ENCODE measurements at places on chromosomes 12 and 14. TPM values are rescaled to one million over a fixed set of nuclear protein-coding genes. Genes with fewer than 3 reads are reported as not detected.

DNA sequence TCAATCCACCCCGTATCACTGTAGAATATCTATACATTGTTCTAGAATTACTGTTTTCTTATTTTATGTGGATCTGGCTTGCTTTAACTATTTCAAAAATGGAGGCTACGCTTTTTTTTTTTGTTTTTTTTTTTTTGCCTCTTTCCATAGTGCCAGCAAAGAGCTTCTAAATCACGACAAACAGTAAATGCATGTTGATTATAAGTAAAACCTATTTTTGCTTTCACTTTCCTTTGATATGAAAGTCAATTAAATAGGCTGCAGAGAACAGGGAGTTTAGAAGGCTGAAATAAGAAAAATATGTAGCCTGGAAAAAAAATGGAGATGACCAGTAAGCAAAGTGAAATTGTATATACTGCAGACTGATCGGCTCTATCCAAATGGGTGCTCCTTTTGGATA lies 112.3 kb upstream of the AMIGO2 start:
- DNase-seq, result no peak
- peak overlapping the region; percentile 38 for H3K4me3 ChIP-seq
- no peaks in the 10 kb centered on the region for H3K36me3 ChIP-seq
- H3K27ac ChIP-seq, result peak overlapping the region; percentile 42
- H3K27me3 ChIP-seq, result no peaks in the 10 kb centered on the region

DNA sequence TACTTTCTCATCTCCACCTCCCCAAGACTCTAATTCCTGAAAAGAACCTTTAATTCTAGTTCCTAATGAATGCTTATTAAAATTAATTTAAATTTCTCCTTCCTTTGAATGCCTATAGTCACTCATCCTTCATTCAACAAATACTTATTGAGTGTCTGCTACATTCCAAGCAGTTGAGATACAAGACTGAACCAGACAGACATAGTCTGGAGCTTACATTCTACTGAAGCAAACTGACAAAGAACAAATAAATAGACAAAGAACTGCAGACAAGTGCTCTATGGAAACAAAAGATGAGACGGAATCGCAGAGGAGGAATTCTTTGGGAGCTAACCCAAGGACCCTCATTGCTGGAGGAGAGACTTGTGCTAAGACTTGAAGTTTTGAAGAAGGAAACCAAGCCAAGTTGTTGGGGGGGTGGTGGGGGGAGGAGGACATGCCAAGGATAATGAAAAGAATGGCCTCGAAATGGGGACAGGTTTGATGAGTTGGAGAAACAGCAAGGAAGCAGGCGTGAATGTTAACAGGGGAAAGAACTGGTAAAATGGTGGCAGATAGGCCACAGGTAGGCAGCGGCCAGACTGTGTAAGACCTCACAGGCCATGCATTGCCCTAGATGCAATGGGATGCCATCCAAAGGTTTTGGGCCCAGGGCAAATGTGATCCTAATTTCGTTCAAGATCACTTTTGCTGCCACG lies 9.7 kb upstream of the TDG start:
- peak overlapping the region; percentile 75 for H3K27ac ChIP-seq
- peaks cover 20% of the 10 kb centered on the region for H3K36me3 ChIP-seq
- no peak for DNase-seq

DNA sequence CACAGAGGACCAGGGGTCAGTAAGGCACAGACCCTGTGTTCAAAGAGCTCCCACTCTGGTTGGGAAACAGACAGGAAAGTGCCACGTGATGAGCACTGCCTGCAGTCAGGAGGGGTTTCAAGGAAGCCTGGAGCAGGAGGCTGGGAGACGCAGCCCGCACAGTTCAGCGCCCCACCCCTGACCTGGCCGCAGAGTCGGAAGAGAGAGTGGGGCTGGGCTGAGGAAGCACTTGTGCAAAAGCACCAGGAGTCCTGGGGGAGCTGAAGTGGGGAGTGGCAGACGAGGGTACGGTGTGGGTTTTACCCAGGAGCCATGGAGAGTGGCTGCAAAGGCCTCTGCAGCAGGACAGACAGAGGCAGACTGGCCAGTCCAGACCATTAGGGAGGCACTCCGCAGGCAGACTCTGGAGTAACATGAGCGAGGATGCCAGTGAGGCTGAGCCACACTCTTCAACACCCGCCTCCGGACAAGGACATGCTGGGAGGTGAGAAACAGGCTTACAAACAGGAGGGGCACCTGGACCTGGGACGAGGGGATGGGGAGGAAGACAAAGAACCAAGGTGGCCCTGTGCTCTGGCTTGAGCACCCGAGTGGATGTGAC lies 85.7 kb upstream of the GPR68 start:
- H3K4me3 ChIP-seq, result no peak overlapping the region
- H3K4me1 ChIP-seq, result peaks cover 78% of the 10 kb centered on the region
- H3K27ac ChIP-seq, result peak overlapping the region; percentile 45
- H3K27me3 ChIP-seq, result no peaks in the 10 kb centered on the region

DNA sequence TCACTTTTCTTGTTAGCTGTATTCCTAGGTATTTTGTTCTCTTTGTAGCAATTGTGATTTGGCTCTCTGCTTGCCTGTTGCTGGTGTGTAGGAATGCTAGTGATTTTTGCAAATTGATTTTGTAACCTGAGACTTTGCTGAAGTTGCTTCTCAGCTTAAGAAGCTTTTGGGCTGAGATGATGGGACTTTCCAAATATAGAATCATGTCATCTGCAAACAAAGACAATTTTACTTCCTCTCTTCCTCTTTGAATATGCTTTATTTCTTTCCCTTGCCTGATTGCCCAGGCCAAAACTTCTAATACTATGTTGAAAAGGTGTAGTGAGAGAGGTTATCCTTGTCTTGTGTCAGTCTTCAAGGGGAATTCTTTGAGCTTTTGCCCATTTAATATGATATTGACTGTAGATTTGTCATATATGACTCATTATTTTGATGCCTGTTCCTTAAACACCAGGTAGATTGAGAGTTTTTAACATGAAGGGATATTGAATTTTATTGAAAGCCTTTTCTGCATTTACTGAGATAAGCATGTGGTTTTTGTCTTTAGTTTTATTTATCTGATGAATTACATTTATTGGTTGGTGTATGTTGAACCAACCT lies 26.7 kb downstream of the CLECL1 start:
- H3K36me3 ChIP-seq, result no peaks in the 10 kb centered on the region
- H3K4me1 ChIP-seq, result peaks cover 63% of the 10 kb centered on the region

GRCh38 chr12:55707841-55708694 lies at the start of gene ITGA7:
ITGA7 (minus strand) TSS chr12:55707904; CDS start chr12:55707682, 222 bp downstream.
- no peak within 1 kb of the TSS for H3K4me3 ChIP-seq
- DNase-seq, result peak; percentile 24
- no peaks in the 10 kb centered on the region for H3K36me3 ChIP-seq
- H3K27ac ChIP-seq, result no peak within 1 kb of the TSS

GRCh38 chr14:38056270-38056669 lies 151.4 kb upstream of the SSTR1 start:
- no peak for DNase-seq
- H3K4me3 ChIP-seq, result no peak overlapping the region
- H3K27ac ChIP-seq, result no peak overlapping the region
- H3K36me3 ChIP-seq, result no peaks in the 10 kb centered on the region
- H3K27me3 ChIP-seq, result no peaks in the 10 kb centered on the region

DNA sequence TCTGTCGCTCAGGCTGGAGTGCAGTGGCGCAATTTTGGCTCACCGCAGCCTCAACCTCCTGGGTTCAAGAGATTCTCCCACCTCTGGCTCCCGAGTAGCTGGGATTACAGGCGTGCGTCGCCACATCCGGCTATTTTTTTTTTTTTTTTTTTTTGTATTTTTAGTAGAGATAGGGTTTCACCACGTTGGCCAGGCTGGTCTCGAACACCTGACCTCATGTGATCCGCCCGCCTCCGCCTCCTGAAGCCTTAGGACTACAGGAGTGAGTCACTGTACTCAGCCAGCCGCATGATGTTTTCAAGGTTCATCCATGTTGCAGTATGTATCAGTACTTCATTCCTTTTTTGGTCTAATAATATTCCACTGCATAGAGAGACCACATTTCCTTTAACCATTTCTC lies 2.4 kb upstream of the RNF34 start:
- no peak for DNase-seq
- H3K4me1 ChIP-seq, result peaks cover 30% of the 10 kb centered on the region
- H3K36me3 ChIP-seq, result no peaks in the 10 kb centered on the region
- H3K27me3 ChIP-seq, result no peaks in the 10 kb centered on the region

- no peak for DNase-seq
- no peaks in the 10 kb centered on the region for H3K27me3 ChIP-seq
- H3K27ac ChIP-seq, result no peak overlapping the region
- H3K36me3 ChIP-seq, result peaks cover 26% of the 10 kb centered on the region
- no peak overlapping the region for H3K4me3 ChIP-seq
- H3K4me1 ChIP-seq, result peaks cover 9% of the 10 kb centered on the region
Observed at GRCh38 chr12:112091563-112091962, 17.0 kb downstream of the NAA25 start.

Gene PTPN21
- total RNA-seq, result not detected

Gene KRT71
- total RNA-seq, result not detected
